Naive B cell (primary cell): ENCODE measurements at places on chromosomes 2 and 18. TPM values are rescaled to one million over a fixed set of nuclear protein-coding genes. Genes with fewer than 3 reads are reported as not detected.

Gene RAB27B
- polyA plus RNA-seq, result 0.40 TPM

Gene CCDC141
- polyA plus RNA-seq, result 7.2 TPM

Gene C2orf15
- polyA plus RNA-seq, result 4.3 TPM

Gene RASGRP3
- polyA plus RNA-seq, result 118 TPM

Gene NTSR2
- not detected for polyA plus RNA-seq

Gene TFPI
- 0.35 TPM for polyA plus RNA-seq

Gene ELOA2
- not detected for polyA plus RNA-seq

Gene HJURP
- not detected for polyA plus RNA-seq

Gene PTPRN
- polyA plus RNA-seq, result not detected

Gene TGIF1
- 34.1 TPM for polyA plus RNA-seq

Gene ALKAL2
- polyA plus RNA-seq, result not detected

Gene PDCL3
- 45.4 TPM for polyA plus RNA-seq

Gene CSRNP3
- polyA plus RNA-seq, result not detected

Gene SCN7A
- not detected for polyA plus RNA-seq

Gene GPR148
- polyA plus RNA-seq, result not detected

Gene SERPINB12
- polyA plus RNA-seq, result not detected

Gene CHRNA1
- not detected for polyA plus RNA-seq

Gene UGT1A4
- not detected for polyA plus RNA-seq

Gene MAP4K3
- 2.9 TPM for polyA plus RNA-seq

Gene RNU2-63P
- 9.0 TPM for polyA plus RNA-seq

Gene MYO3B
- polyA plus RNA-seq, result not detected

Gene NGEF
- 0.74 TPM for polyA plus RNA-seq

Gene RFTN2
- not detected for polyA plus RNA-seq

Gene TRABD2A
- 10.5 TPM for polyA plus RNA-seq

Gene MYO5B
- not detected for polyA plus RNA-seq

Gene LRATD1
- not detected for polyA plus RNA-seq

Gene SIGLEC15
- not detected for polyA plus RNA-seq

Gene CHRNG
- polyA plus RNA-seq, result not detected

Gene CRYGD
- not detected for polyA plus RNA-seq
